ENCODE measurements at places on chromosomes 1 and 21. TPM values are rescaled to one million over a fixed set of nuclear protein-coding genes. Genes with fewer than 3 reads are reported as not detected.

The WLS gene
- total RNA-seq: 151 TPM

The HIVEP3 gene
- 0.17 TPM for total RNA-seq

The PLA2G2A gene
- not detected for total RNA-seq

The CFAP141 gene
- not detected for total RNA-seq

The COL8A2 gene
- 3.0 TPM for total RNA-seq

The NOS1AP gene
- total RNA-seq: not detected

The OR2L5 gene
- not detected for total RNA-seq

The IL19 gene
- not detected for total RNA-seq

The OXCT2 gene
- total RNA-seq: 0.09 TPM

The BCAR3 gene
- 24.9 TPM for total RNA-seq

The KRTAP12-2 gene
- total RNA-seq: not detected

The AADACL4 gene
- total RNA-seq: 0.09 TPM

The RNF207 gene
- total RNA-seq: 17.1 TPM

The LCE1D gene
- total RNA-seq: not detected

Measured in bronchial smooth muscle cell (primary cell).